ENCODE measurements at places on chromosomes 6 and 20.

GRCh38 chr20:37274851-37275524 lies 13.4 kb upstream of the GHRH start:
- no peak for DNase-seq

- no peak for DNase-seq
Measured at GRCh38 chr6:19979059-19979458, 141.9 kb downstream of the ID4 start.

DNA sequence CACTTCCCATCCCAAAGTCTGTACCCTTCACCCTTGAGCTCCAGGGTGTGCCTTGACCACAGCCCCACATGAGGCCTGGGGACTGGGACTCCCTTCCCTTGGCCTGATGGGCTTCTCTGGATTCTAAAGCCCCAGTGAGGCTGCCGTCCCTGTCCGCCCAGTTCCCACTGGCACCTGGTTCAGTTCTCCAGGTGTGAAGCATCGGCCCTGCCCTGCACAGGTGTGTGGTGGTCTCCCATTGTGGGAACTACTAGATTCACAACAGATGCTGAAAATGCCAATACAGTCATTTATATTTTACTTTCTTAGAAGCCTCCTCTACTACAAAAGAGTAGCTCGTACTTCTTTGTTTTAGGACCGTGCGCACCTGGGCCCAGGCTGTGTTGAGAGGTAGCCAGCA lies 72.8 kb downstream of the TTLL2 start:
- DNase-seq = no peak

DNA sequence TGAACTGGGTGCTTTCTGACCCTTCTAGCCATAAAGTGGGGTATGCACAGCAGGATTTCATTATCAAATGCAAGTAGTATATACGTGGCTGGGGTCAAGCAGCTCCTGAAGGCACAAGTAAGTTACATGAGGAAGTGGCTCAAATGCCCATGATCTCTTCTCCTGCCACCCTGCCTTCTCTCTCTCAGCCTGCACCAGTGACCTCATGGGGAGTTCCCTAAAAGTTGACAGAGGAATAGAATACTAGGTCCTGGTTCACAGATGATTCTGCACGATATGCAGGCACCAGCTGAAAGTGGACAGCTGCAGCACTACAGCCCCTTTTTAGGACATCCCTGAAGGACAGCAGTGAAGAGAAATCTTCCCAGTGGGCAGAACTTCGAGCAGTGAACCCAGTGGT lies 282.0 kb downstream of the BCKDHB start:
- no peak for DNase-seq

DNA sequence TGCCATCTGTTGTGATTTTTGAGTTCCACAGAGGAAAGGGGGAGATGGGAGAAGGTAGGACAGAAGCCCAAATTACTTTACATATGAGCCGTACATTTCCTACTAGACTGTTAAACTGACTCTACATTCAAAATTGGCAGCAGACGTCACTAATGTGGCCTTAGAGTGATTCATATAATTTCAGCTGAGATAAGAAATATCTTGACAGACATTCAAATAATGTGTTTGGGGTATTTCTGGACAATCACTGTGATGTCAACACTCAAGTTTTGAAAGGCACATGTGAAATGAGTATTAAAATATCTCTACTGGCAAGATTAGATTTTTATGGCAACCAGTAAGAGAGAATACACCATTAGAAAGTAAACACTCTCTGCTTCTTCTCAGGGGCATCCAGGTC lies 104.0 kb downstream of the MTFR2 start:
- no peak for DNase-seq

Measured in activated CD8-positive, alpha-beta memory T cell treated with anti-CD3 and anti-CD28 coated beads for 1 hour (primary cell).